Globus pallidus (tissue), 1 donor: ENCODE measurements at places on chromosomes 4 and X.

GRCh38 chr4:53195815-53196661 lies 169.8 kb downstream of the SCFD2 start:
- no peak for DNase-seq

DNA sequence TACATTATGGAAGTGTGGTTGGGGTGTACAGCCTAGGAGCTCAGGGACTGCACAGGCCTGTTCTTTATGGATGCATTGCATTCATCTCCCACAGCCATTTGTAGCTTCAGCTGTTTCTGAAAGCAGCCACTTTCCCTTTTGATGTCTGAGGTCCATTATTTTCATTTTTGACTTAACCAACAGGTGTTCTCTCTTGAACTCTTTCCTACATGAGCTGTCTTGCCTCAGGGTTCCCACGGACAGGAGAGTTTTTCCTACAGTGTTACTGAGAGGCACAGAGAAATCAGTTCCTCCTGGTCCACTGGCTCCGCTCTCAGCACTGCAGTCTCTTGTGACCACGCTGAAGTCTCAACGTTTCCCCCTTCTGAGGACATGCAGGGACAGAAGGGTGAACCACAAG lies 87.2 kb downstream of the RASL11B start:
- DNase-seq = no peak

- peak; percentile 45 for DNase-seq
These were observed 46.1 kb upstream of the CTSO start for GRCh38 chr4:155999725-156000124.

- DNase-seq = no peak
These were observed 91.1 kb upstream of the SMAD1 start for GRCh38 chr4:145390571-145390970.

- DNase-seq = peak; percentile 33
These were observed 29.4 kb downstream of the IRF2 start for GRCh38 chr4:184444953-184445309.

DNA sequence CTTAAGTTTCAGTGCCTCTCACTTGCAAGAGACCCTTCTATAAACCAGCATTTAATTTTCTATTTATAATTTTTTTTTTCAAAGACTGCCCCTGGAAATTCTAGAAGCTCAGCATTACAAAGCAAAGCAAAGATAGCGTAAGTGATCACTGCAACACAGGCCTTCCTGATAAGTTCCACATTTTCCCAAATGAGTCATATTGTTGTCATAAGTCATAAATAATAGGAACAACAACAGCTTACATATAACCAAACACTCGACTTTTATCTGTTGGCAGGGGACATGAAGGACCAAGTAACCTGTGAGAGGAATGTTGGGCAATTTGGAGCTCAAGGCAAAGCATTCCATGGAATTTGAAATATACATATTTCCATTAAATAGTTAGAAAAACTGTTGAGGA lies 815.5 kb downstream of the DMD start:
- no peak for DNase-seq

GRCh38 chrX:1661922-1662221 lies 47.0 kb downstream of the ASMT start:
- DNase-seq = no peak
